NCI-H1092 treated with DMSO at 0.1 percent for 48 hours (cell line): ENCODE measurements at places on chromosomes 3 and 15.
A peak's percentile ranks its signal among the peaks of the same experiment; 100 is the strongest.

GRCh38 chr3:194720048-194720447 lies 34.4 kb downstream of the FAM43A start:
- peak; percentile 17 for DNase-seq

DNA sequence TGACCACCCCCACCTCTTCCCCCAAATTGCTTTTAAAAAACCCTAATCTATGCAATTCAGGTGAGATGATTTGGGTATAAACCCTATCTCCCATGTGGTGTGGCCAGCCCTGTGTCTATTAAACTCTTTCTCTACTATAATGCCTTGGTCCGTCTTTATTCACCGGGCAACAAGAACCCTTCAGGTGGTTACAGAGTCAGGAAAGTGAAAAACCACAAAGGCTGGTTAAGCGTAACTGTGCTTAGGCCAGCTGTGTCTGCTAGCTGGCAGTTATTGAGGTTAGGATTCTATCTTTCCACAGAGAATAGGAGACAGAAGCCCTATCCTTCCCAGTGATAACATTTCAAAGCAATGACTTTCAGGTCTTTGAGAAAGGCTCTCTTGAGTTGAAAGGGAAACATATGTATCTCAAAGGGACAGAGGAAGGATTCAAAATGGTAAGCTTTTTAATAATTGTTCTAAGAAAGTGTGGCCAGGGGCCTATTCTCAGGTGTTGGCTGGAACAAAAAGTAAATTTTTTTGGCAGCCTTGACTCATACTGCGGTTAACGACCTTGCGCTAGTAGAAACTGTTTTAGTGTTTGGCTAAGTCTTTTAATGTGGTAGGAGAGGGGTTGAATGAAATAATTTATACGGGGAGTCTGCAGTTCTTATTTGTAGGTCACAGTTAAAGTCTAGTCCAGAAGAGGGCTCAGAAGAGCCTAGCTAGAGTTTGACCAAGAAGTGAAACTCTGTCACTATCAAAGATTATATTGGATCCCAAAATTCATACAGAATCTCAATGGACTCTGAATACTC lies 89.0 kb downstream of the NPAP1 start:
- DNase-seq, result no peak

DNA sequence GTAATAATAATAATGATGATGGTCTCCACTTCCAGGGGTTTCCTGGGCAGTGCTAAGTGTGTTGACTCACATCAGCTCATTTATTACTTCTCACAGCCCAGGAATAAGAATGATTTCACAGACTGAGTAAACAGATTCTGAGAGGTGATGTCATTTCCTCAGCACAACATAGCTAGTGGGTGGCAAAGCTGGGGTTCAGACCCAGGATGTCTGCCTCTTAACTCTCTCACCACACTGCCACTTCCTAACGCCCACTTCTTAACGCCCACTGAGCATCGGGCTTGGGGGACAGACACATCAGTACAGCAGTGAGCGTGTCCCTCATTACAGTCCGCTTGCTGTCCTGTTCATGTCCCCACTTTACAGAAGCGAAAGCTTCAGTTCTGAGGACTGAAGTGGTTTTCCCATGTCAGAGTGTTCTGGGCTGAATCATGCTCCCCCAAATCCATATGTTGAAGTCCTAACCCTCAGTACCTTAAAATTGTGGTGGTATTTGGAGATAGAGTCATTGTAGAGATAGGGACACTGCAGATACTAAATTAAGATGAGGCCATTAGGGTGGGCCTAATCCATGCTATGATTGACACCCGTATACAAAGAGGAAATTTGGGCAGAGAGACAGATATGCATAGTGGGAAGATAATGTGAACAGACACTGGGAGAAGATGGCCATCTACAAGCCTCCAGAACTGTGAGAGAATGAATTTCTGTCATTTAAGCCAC lies 68.0 kb downstream of the ATP2B2 start:
- DNase-seq, result no peak

DNA sequence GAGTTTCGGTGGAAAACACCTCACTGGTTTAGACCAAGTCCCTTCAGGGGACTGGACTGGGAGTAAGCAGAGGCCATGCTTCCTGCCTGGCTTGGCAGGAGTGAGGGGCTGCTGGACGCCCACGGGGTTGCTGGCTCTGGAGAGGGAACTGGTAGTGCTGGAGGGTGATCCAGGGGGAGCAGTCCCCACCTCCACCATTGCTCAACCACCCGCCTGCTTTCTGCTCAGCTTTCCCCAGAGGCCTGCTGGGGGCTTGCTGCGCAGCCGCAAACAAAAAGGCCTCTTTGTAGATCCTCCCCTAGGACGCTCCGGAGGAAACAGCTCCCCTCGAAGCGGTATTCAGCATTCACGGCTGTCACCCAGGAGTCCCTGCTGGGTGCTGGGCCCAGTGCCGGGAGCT lies 33.5 kb downstream of the EBLN2 start:
- no peak for DNase-seq

GRCh38 chr3:21059404-21059803 lies 691.6 kb downstream of the ZNF385D start:
- no peak for DNase-seq

DNA sequence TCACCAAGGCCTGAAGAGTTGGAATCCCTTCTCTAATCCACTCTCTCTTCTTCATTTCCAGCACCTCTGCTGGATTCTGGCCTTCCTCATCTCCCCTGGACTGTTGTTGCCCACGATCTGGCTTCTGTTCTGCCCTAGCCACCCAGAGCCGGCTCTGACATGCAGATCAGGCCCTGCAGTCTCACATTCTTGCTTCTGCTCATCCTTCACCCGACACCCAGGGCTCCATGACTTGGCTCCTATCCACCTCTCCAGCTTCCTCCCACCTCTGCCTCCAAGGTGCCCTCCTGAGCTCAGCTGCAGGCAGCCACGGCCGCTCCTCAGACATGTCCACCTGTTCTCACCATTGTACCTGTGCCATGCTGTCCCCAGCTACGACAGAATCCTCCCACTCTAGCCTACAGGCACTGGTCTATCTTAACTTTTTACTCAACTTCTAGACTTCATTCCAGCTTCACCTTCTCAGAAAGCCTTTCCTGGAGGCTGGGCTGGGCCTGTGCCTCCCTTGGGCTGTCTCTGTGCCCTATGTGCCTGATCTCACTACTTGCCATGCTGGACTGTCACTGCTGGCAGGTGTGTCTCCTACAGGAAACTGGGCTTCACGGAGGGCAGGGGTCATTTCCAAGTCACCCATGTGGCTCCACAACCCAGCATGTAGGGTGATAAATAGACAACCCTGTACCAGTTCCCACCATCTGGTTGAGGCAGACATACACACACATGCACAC lies 16.0 kb upstream of the TBC1D21 start:
- DNase-seq, result no peak

- DNase-seq, result no peak
Measured at GRCh38 chr3:53167418-53168174, 6.6 kb downstream of the PRKCD start.

GRCh38 chr15:77710206-77710605 lies 77.5 kb upstream of the LINGO1 start:
- DNase-seq, result peak; percentile 17

DNA sequence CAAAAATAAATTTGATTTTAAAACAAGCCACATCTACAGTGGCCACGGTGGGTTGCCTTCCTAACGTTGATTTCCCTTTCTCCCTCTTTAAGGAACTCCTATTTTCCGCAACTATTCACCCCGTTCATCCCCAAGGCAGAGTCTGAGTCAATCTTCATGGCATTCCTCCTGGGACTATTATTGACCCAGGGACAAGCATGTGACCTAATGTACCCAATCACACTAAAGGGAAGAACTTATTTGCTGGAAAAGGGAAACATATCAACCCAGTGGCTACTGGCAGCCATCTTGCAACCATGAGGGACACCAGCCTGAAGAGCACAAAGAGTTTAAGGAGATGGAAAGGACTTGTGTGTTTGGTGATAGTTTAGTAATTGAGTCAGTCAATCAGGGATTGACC lies 55.4 kb upstream of the ARHGEF3 start:
- no peak for DNase-seq

DNA sequence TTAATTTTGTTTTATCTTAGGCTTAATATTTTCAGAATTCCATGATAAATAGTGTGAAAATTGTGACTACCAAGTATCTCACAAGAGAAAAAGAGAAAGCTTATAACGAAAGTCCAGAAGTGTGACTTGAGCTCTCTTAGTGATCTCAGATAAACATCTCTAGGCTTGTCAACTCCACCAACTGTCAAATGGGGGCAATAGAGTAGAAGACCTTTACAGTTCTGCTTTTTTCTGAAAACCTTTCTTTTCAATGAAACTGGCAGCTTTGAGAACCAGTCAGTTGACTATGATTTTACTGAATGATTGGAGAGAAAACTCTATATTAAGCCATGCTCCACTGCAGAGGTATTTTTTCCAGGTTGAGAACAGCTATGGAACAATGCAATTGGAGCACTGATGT lies 119.2 kb upstream of the TP63 start:
- no peak for DNase-seq

GRCh38 chr3:157128771-157129681 lies 30.9 kb downstream of the CCNL1 start:
- no peak for DNase-seq

GRCh38 chr3:179603831-179604230 lies 607 bp downstream of the MRPL47 start:
- DNase-seq, result no peak

DNA sequence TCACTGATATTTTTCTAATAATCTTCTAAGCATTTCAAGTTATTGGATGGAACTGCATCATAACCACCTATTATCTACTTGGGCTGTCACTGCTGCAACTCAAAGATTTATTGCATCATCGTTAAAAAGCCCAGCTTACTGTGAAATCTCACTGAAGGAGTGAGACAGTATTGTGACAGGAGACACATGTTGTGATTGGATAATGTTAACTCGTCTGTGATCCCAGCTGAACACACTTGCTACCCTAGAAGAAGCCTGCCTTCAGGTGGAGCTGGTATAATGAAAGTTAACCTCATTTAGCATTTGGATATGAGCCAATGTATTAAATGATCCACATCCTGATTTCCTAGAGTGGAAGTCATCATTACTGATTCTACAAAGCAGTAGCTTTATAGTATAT lies 138.1 kb downstream of the MAP2K5 start:
- peak; percentile 3 for DNase-seq

DNA sequence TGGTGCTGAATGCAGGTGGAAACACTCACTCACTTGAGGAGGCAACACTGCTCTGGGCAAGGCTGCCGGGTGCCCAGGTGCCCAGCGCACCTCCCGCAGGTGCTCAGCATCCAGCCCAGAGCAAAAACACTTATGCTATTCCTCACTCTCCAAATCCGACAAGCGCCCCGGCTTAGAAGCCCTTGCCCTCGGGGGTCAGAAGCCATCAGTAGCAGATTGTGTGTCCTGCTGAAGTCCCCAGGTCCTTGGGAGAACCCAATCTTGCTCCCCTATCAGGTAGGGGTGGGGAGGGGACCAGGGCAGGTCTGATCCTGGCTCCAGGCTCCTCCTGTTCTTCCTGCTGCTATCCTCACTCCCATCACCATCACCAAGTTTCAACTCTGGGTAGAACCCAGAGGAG lies 46.7 kb downstream of the TLE3 start:
- no peak for DNase-seq

DNA sequence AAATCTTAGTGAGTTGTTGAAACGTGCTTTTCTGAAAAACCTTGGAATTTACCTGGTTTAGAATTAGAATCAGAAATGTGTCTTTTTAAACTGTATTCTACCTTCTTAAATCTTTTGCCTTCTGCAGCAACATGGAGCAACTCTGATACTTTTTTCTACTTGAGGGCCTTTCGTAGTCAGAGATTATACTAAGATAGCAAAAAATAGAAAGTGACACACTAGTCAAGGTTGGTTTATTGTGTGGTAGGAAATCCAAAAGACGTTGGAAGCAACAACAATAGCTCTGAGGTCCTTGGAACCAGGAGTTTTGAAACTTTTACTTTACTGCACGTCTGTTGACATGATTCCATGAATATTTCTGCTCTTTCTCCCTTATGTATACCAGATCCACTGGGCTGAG lies 294.9 kb downstream of the LPP start:
- no peak for DNase-seq

DNA sequence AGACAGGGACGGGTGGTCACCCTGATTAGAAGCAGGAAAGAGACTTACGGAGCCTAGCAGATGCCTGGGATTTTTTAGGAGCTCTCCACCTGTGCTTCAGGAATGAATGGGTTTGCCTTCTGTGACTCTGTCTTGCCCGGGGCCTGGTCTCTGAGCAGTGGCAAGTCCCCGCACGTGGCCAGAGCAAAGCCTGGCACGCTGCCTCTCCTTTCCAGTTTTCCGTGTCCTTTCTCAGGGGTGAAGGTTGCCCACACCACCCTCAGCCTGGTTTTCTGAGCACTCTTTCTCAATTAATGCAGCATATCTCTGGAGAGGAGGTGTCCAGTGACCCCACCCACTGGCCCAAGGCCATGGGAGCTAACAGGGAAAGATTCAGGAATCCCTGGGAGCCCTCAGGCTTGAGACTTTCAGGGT lies 14.5 kb upstream of the CHST14 start:
- no peak for DNase-seq

- DNase-seq, result no peak
Measured at GRCh38 chr3:179398574-179399231, 51.2 kb downstream of the MFN1 start.

DNA sequence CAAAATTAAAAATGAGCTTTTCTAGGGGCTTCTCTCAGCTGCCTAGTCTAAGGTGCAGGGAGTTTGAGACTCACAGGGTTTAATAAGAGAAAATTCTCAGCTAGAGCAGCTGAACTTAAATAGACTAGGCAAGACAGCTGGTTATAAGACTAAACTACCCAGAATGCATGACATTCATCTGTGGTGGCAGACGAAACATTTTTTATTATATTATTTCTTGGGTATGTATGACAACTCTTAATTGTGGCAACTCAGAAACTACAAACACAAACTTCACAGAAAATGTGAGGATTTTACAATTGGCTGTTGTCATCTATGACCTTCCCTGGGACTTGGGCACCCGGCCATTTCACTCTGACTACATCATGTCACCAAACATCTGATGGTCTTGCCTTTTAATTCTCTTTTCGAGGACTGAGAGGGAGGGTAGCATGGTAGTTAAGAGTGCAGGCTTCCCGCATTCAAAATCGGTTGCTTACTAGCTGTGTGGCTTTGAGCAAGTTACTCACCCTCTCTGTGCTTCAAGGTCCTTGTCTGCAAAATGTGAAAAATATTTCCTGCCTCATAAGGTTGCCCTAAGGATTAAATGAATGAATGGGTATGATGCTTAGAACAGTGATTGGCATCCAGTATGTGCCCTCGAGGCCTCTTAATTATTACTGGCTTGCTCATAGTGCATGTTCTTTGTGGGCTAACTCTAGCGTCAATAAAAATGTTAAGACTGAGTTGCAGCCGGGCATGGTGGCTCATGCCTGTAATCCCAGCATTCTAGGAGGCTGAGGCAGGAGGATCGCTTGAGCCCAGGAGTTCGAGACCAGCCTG lies 984 bp downstream of the CCR5 start:
- DNase-seq, result no peak

DNA sequence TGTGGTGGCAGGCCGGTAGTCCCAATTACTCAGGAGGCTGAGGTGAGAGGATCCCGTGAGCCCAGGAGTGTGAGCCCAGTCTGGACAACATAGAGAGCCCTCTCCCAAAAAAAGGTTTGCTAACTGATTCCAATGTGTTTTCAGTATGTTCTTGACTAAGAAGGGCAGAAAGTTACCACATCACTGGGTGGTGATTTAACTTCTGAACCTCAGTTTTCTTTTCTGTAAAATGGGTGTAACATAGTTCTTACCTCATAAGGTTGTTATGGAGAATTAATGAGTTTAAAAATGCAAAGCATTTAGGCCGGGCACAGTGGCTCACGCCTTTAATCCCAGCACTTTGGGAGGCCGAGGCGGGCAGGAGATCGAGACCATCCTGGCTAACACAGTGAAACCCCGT lies 28.5 kb upstream of the RAF1 start:
- no peak for DNase-seq
